ENCODE measurements at places on chromosomes 13 and 19. TPM values are rescaled to one million over a fixed set of nuclear protein-coding genes. Genes with fewer than 3 reads are reported as not detected.

The PLIN5 gene
- not detected for total RNA-seq

The ZNF560 gene
- total RNA-seq: 3.3 TPM

The LILRB3 gene
- not detected for total RNA-seq

The THSD8 gene
- total RNA-seq: not detected

The ZNF43 gene
- 3.1 TPM for total RNA-seq

The PAK4 gene
- total RNA-seq: 2.8 TPM

The UPK1A gene
- not detected for total RNA-seq

The HS6ST3 gene
- not detected for total RNA-seq

The POU4F1 gene
- total RNA-seq: not detected

The ZNF823 gene
- 4.9 TPM for total RNA-seq

The ITGBL1 gene
- 45.1 TPM for total RNA-seq

The ACER1 gene
- total RNA-seq: not detected

The ZNF555 gene
- total RNA-seq: 4.6 TPM

The ATP4A gene
- total RNA-seq: not detected

The TMC4 gene
- 0.26 TPM for total RNA-seq

The LMTK3 gene
- under 0.01 TPM for total RNA-seq

The TEAD2 gene
- 19.2 TPM for total RNA-seq

The DPRX gene
- total RNA-seq: not detected

The PSG1 gene
- total RNA-seq: 0.51 TPM

The ADGRE3 gene
- total RNA-seq: not detected

The SOHLH2 gene
- 0.77 TPM for total RNA-seq

The LRRC63 gene
- total RNA-seq: under 0.01 TPM

The CTXN1 gene
- total RNA-seq: 0.66 TPM

The FCHO1 gene
- total RNA-seq: under 0.01 TPM

The CCDC8 gene
- total RNA-seq: 17.2 TPM

The MAMSTR gene
- 0.99 TPM for total RNA-seq

The ATCAY gene
- total RNA-seq: not detected

The SOX1 gene
- total RNA-seq: not detected

The PSG7 gene
- not detected for total RNA-seq

The ZNF564 gene
- 12.2 TPM for total RNA-seq

The ERICH4 gene
- not detected for total RNA-seq

The RGS9BP gene
- 0.66 TPM for total RNA-seq

The DPF1 gene
- 0.50 TPM for total RNA-seq

The CRLF1 gene
- 2.5 TPM for total RNA-seq

The ERICH6B gene
- not detected for total RNA-seq

The TBXA2R gene
- 0.77 TPM for total RNA-seq

The RB1 gene
- 21.1 TPM for total RNA-seq

The BST2 gene
- total RNA-seq: 4.3 TPM

The CYP2S1 gene
- 3.5 TPM for total RNA-seq

The POSTN gene
- total RNA-seq: 38.0 TPM

The FBXO27 gene
- 3.6 TPM for total RNA-seq

The CGB7 gene
- total RNA-seq: under 0.01 TPM

The FXYD5 gene
- total RNA-seq: 10.5 TPM

Data from fibroblast of lung (primary cell).